ENCODE measurements at places on chromosomes 6 and 20.

DNA sequence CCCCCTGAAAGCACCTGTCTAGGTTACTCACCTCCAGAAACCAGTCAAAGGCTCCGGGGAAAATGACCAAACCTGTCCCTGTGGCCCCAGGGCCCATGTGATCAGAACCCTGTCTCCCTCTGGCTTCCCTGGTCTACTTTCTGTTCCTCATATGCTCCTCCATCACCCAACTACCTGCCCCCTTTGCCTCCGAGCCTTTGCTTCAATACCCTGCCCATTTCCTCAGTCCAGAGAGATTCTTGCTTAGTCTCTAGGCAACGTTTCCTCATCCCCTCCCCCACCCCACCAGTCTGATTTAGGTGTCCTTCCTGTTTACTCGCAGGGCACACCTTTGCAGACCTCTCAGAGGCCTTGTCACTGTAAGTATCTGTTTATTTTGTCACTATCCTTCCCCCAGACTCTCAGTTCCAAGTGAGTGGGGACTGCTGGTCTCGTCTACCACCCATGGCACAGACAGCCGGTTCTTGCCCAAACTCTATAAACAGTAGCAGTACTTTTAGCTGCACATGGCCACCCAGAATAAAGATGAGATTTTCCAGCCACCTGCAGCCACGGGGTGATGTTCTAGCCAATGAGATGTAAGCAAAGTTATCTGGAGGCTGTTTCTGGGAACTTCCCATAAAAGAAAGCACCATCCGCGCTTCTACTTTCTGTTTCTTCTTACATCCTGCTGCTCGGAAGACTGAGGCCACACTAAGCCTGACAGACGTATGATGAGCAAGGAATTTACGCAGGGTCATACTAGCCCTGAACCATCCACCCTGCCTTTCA lies 13.3 kb downstream of the ELOVL5 start:
- DNase-seq = peak; percentile 49

DNA sequence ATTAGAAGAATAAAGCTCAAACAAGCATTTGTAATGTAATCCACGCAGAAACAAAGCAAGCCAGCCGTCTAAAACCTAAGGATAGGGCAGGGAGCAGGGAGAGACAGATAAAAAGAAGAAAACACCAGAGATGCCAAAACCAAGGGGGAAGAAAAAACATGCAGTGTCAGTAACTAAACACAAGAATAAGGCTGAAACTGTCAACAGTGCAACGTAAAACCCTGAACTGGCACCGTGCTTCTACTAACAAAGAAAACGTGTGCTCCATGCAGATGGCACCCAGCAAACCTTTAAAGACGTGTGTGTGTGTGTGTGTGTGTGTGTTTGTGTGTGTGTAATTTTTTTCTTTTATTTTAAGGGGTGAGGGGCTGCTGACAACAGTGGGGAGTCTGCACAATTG lies 88.4 kb upstream of the TAB2 start:
- DNase-seq = no peak

- DNase-seq = peak; percentile 1
Measured at GRCh38 chr20:13119583-13119982, 101.5 kb upstream of the ISM1 start.

DNA sequence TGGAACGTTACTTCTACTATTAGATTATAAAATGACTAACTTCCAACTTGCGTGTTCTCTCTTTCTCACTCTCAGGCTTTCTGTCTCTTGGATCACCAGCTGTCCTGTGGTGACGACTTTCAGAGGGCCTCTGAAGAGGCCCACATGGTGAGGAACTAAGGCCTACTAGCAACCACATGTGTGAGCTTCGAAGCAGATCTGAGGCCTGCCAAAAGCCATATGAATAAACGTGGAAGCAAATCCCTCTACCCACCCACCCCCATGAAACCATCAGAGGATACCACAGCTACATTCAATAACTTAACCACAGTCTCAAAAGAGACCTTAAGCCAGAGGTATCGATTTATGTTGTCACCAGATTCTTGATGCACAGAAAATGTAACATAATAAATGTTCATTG lies 13.5 kb upstream of the BMP5 start:
- no peak for DNase-seq

DNA sequence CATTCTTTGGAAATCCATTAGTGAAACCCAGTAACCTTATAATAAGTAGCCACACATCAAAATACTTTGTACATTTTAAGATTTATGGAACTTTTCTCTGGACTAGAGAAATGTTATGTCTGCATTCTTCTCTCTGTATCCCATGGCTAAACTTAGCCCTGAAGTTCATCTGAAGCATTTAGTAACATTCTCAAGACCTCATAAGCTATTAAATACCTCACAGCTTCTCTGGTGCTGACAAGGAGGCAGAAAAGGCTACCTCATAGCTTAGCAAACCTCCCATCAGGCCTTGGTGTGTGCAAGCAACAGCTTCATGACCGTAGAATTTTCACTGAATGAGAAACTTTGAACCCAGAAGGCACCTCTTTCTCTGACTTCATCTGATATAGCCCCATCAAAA lies 38.9 kb upstream of the HDGFL1 start:
- no peak for DNase-seq

DNA sequence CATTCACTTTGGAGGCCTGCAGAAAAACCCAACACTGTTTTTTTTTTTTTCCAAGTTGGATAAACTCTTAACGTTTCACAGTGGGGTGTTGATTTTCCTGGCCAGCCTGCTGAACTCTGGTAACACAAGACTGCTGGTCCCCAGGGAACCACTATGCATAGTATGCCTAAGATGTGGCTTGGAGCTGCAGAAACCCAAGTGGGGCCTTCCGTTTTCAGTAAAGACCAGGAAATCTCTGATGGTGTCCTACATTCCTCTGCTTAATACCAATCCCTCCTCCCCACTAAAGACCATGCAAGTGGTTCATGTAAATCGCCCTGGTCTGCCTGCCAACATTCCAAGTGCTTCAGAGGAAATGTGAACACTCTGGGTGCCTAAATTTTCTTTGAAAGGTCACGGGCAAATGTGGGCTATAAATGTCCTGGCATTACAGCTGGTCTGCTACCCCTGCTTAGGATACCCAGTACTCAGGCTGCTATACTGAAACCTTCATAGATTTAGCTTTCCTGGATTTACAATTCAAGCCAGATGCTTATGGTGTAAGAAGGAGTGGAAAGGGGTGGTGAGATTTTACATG lies 615.4 kb downstream of the MAFB start:
- DNase-seq = no peak

DNA sequence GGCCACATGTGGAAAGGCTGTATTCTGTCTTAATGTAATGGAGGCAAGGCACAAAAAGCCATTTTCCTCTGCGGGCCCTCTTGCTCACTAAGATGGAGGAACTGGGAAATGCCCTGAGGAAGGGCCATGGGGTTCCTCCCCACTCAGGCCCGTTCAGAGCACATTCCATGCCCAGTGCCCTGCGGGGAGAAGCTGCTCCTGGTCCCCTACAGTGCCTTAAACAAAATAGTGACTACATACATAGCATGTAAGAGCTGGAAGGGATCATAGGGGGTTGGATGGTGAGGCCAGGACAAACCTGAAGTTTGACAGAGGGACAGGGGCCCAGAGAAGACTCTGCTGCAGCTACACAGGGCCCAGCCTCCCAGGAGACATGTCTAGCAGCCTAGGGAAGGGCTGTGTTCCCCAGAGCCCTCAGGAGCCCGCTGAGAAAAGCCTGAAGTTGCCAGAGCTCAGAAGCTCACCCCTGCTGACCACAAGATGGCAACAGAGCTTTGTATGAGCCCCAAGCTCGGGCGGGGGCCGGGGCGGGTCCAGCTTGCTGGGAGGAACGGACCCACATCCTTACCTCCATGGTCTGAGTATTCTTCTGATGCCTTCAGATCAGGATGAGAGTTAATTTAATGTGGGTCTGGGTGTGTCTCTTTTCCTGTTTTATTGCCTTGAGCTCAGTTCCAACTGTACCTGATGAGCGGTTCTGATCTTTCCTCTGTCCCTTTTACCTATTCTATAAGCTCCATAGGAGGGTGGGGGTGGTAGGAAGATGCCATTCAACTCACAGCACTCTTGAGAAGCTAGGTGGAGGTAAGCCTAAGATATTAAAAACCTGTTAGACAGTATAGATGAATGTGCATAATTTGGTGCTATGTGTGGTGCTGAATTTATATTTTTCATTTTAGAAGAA lies 242.9 kb downstream of the CDC5L start:
- DNase-seq = no peak

DNA sequence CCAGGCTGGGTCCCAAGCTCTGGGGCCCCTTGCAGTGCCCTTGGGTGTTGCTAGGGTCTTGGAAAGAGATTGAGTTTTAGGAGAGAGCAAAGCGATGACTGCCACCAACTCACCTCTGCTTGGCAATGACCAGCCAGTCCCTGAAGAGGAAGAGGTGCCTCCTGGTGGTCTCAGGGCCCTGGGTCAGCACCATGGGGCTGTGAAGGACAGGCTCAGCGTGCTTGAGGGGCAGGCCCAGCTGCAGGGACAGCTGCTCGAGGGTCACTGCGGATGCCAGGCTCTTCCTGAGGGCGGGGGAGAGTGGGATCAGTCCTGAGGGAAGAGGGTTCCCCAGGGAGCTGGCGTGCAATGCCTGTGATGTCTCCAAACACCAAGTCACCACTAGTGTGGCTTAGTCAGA lies 50.8 kb upstream of the TAGAP start:
- no peak for DNase-seq

All from stimulated activated CD4-positive, alpha-beta T cell treated with anti-CD3 and anti-CD28 coated beads, Interleukin-12 subunit alpha, Interleukin-12 subunit beta, amount 100 ng/mL, for 4 hours (primary cell).